ENCODE measurements at places on chromosomes 1 and 21. TPM values are rescaled to one million over a fixed set of nuclear protein-coding genes. Genes with fewer than 3 reads are reported as not detected.
A peak's percentile ranks its signal among the peaks of the same experiment; 100 is the strongest.

- no peaks in the 10 kb centered on the region for H3K27me3 ChIP-seq
- no peak for DNase-seq
- H3K4me3 ChIP-seq: no peak overlapping the region
- H3K27ac ChIP-seq: no peak overlapping the region
- no peaks in the 10 kb centered on the region for H3K4me1 ChIP-seq
These were observed 19.6 kb upstream of the DUSP10 start for GRCh38 chr1:221761354-221762002.

GRCh38 chr21:33026878-33027400, 1.2 kb downstream of the OLIG2 start:
- no peaks in the 10 kb centered on the region for H3K36me3 ChIP-seq
- DNase-seq: no peak
- H3K4me3 ChIP-seq: no peak overlapping the region
- peaks cover 4% of the 10 kb centered on the region for H3K27me3 ChIP-seq
- H3K27ac ChIP-seq: no peak overlapping the region
- H3K4me1 ChIP-seq: no peaks in the 10 kb centered on the region

- no peaks in the 10 kb centered on the region for H3K36me3 ChIP-seq
- H3K4me3 ChIP-seq: no peak overlapping the region
- peak; percentile 95 for DNase-seq
- H3K4me1 ChIP-seq: peaks cover 12% of the 10 kb centered on the region
- H3K27me3 ChIP-seq: no peaks in the 10 kb centered on the region
These were observed 18.3 kb upstream of the ARID1A start for GRCh38 chr1:26677306-26678115.

DNA sequence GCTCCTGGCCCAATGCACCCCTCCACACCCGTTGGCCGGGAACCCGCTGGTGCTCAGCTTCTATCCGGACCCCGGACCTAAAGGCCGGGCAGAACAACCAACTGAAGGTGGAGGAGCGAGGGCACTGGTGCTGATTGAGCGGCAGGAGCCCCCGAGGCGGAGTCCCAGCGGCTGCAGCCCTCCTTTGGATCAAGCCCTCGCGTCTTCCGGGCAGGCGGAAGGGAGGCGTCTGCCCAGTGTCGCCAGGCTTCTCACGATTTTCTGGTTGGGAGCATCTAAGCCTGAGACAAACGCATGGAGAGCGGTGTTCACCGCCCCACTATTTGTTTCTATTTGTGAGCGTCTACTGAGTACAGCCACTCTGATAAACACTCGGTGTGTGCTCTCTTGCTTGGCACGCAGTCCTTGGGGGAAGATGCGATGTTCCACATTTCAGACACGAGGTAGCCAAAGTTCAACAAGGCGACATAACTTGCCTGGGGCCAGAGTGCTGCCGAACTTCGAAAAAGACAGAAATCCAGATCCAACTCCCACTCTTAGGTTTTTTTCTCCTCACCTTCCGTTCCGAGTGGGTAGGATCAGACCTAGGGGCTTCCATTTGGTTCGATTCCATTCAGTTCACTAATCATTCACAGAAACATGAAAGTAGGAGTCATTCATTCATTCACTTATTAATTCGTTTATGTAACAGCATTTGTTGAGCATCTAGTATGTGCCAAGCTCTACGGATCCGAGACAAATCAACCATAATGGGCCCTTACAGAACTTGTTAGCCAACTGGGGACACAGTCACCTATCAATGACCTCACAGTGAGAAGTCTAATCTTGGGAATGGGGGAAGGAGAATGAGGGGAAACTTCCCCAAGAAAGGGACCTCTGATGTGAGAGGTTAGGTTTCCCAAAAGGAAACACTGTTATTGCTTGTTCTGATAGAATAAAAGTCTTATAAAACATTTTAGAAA, 4.9 kb upstream of the DMRTA2 start:
- no peaks in the 10 kb centered on the region for H3K36me3 ChIP-seq
- H3K27me3 ChIP-seq: peaks cover 18% of the 10 kb centered on the region
- no peak overlapping the region for H3K27ac ChIP-seq

GRCh38 chr1:40389322-40389803, 15.8 kb downstream of the SMAP2 start:
- H3K4me3 ChIP-seq: no peak overlapping the region
- H3K27me3 ChIP-seq: no peaks in the 10 kb centered on the region
- peaks cover 27% of the 10 kb centered on the region for H3K4me1 ChIP-seq
- no peak overlapping the region for H3K27ac ChIP-seq
- DNase-seq: no peak

DNA sequence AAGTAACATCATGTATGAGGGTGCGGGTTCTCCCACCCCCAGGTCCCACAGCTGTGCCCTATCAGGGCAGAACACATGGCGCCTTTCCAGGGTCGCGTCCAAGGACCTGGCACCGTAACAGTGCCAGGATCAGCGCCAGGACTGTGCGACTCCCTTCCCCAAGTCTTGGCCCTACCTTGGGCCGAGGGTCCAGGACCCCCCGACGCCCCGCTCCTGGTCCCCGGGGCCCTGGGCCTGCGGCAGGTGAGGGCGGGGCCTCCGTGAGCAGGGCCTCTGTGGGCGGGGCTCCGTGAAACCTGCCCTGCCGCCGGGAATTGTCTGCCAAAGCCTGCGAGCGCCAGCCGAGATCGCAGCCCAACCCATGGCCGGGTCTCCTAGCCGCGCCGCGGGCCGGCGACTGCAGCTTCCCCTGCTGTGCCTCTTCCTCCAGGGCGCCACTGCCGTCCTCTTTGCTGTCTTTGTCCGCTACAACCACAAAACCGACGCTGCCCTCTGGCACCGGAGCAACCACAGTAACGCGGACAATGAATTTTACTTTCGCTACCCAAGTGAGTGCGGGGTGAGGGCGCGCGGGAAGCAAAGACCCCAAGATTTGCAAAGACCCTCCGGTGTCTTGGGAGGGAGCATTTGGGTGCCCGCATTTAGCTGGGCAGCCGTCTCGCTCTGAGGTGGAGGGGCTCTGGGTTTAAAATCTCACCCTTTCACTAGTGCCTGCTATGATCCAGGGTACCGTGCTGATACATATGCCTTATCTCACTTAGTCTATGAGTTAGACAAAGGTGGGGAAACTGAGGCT, at the start of gene RHBG:
Gene RHBG (plus strand): TSS at position 323 of the 796 bp plus-strand sequence. CDS start 39 bp downstream, at position 362.
- DNase-seq: no peak
- H3K4me1 ChIP-seq: peaks cover 5% of the 10 kb centered on the region
- H3K27me3 ChIP-seq: no peaks in the 10 kb centered on the region
- H3K27ac ChIP-seq: 0 out of 2 replicates have a peak within 1 kb of the TSS, but pooled peaks have one; percentile 54

DNA sequence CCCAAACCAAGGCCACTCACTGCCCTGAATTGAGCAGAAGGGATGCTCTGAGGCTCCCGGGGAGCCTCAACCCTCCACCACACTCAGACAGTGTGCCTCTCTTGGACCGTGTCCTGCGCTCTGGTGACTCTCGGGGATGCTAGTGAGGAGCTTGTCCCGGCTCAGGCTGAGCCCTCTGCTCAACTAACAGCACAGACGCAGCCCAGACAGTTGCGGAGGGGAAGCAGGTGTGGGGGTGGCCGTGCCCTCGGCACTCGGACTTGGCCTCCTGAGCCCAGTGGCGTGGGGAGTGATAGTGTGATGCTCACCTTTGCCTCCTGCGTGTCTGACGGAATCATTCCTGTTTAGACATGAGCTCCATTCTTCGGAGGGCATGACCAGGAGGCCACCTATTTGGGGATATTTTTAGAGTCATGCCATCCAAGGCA, 15.4 kb upstream of the SLC19A1 start:
- no peaks in the 10 kb centered on the region for H3K4me1 ChIP-seq
- no peaks in the 10 kb centered on the region for H3K27me3 ChIP-seq
- H3K36me3 ChIP-seq: no peaks in the 10 kb centered on the region
- DNase-seq: no peak

DNA sequence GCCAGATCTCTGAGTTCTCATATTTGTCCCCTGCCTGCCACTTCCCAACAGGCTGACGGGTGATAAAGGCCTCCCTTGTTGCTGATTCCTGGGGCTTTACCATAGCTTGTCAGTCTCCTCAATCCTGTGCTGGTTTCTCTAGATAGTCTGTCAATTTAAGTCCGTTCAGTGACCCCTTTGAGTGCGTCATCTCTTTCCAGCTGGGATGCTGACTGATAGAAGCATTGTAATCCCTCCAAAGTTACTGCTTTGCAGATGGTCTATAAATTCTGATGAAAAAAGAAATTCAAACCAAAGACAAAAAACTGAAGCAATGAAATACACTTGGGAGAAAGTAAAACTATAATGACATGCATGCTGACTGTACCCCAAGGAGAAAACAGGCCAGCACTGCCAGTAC, 28.3 kb downstream of the RHOU start:
- no peaks in the 10 kb centered on the region for H3K36me3 ChIP-seq
- no peaks in the 10 kb centered on the region for H3K27me3 ChIP-seq
- H3K4me1 ChIP-seq: no peaks in the 10 kb centered on the region

GRCh38 chr1:100265562-100265930, 470 bp upstream of the RTCA start:
- H3K27me3 ChIP-seq: no peaks in the 10 kb centered on the region
- peak overlapping the region; percentile 89 for H3K27ac ChIP-seq
- peaks cover 18% of the 10 kb centered on the region for H3K36me3 ChIP-seq
- H3K4me3 ChIP-seq: peak overlapping the region; percentile 67
- peaks cover 5% of the 10 kb centered on the region for H3K4me1 ChIP-seq

- H3K4me1 ChIP-seq: no peaks in the 10 kb centered on the region
- no peak overlapping the region for H3K27ac ChIP-seq
- H3K27me3 ChIP-seq: no peaks in the 10 kb centered on the region
- H3K4me3 ChIP-seq: no peak overlapping the region
- H3K36me3 ChIP-seq: no peaks in the 10 kb centered on the region
- no peak for DNase-seq
These were observed 8.5 kb upstream of the CD58 start for GRCh38 chr1:116579259-116579875.

GRCh38 chr1:14616632-14617396, 18.3 kb downstream of the KAZN start:
- H3K4me3 ChIP-seq: no peak overlapping the region
- no peaks in the 10 kb centered on the region for H3K36me3 ChIP-seq
- no peak for DNase-seq
- H3K4me1 ChIP-seq: no peaks in the 10 kb centered on the region
- no peak overlapping the region for H3K27ac ChIP-seq

DNA sequence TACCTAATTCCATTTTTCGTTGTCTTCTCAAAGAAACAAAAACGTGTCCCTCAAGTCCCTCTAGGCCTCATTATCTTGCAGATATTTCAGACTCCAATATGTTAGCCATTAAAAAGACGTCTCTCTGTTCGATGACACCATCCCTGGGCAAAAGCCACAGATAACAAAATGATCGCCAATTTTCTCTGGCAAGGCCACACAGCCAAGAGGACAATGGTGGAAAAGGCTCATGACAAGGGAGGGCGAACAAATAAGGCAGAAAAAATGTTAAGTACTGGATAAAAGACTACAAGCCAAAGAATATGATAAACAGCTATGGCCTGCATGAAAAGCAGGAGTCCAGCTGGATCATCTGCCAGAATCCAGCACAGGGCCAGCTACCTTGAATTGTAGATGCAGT, 82.9 kb downstream of the TBX15 start:
- no peaks in the 10 kb centered on the region for H3K36me3 ChIP-seq
- no peak overlapping the region for H3K4me3 ChIP-seq
- H3K27ac ChIP-seq: no peak overlapping the region

DNA sequence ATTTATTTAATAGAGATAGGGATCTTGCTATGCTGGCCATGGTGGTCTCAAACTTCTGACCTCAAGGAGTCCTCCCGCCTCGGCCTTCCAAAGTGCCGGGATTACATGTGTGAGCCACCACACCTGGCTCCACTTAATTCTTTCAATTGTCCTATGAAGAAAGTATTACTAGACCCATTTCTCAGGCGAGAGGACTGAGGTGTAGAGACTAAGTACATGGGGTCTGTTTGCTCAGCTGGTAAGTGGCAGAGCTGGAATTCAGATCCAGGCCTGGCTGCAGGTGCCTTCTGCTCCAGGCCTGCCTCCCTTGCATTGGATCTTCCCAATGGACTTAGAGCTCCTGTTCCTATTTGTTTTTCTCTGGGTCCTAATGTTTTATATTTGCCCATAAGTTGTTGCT, 55.5 kb downstream of the HTR6 start:
- H3K27me3 ChIP-seq: no peaks in the 10 kb centered on the region
- no peak for DNase-seq
- H3K4me3 ChIP-seq: no peak overlapping the region
- H3K27ac ChIP-seq: no peak overlapping the region

DNA sequence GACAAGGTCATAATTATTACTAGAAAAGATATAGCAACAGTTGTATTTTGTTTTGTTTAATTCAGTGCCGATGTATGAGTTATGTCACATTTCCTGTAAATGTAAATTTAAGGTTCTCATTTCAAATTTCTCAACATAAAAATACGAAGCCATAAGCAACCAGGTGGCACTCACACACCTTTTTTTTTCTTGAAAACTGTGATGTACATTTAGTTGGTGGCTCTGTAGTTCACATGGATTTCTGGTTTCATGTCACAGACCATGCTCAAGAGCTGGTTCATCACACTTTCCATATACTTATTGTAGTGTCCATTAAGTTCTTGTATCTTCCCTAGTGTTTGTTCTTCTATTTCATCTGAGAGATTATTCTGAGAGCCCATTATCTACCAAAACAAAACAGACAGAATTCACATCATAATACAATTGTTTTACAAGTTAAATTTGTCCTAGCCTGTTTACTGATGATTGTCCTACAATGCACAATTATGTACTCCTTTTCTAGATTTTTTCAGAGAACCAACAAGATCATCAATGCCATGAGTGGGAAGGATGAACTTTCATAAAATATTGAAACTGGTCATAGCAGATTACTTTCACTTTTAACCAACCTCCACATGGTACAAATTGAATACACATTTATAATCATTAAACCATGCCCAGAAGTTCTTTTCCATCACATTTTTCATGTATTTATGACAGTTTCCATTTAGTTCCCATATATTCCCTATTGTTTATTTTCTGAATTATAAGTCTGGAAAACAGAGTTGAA, 17.1 kb downstream of the ATP6V1G3 start:
- no peaks in the 10 kb centered on the region for H3K36me3 ChIP-seq
- no peaks in the 10 kb centered on the region for H3K27me3 ChIP-seq
- no peak overlapping the region for H3K4me3 ChIP-seq
- DNase-seq: no peak

DNA sequence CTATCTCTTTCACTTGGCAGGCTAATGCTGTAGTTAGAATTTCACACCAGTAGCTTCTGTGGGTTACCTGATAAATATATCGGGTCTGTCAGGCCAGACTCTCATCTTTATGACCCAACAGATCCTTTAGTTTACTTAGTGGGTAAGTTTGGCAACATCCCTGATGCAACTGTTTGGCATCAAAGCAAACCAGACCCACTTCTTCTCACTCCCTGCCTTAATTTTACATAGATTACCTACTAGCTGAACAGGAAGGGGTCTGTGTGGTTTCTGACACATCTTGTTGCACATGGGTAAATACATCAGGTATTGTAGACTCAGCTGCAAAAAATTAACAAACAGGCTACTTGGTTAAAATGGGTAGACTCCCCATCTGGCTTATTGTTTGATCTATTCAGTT, 3.2 kb upstream of the GUK1 start:
- no peak overlapping the region for H3K27ac ChIP-seq
- no peak for DNase-seq
- peaks cover 3% of the 10 kb centered on the region for H3K36me3 ChIP-seq
- no peak overlapping the region for H3K4me3 ChIP-seq

The ESRRG gene
- not detected for total RNA-seq

The IL22RA1 gene
- 1.1 TPM for total RNA-seq

The PLEKHN1 gene
- 9.8 TPM for total RNA-seq

The HOOK1 gene
- total RNA-seq: 0.57 TPM

The RHD gene
- not detected for total RNA-seq

The BCAR3 gene
- total RNA-seq: 33.9 TPM

The CD2 gene
- 0.10 TPM for total RNA-seq

The C1orf115 gene
- total RNA-seq: 3.9 TPM

Measured in Panc1 (cell line).